Body of pancreas (tissue), 4 donors: ENCODE measurements at places on chromosomes 3 and 15. TPM values are rescaled to one million over a fixed set of nuclear protein-coding genes. Genes with fewer than 3 reads are reported as not detected.

Gene RETNLB
- not detected for total RNA-seq

Gene BCHE
- total RNA-seq, result 0.52 TPM

DNA sequence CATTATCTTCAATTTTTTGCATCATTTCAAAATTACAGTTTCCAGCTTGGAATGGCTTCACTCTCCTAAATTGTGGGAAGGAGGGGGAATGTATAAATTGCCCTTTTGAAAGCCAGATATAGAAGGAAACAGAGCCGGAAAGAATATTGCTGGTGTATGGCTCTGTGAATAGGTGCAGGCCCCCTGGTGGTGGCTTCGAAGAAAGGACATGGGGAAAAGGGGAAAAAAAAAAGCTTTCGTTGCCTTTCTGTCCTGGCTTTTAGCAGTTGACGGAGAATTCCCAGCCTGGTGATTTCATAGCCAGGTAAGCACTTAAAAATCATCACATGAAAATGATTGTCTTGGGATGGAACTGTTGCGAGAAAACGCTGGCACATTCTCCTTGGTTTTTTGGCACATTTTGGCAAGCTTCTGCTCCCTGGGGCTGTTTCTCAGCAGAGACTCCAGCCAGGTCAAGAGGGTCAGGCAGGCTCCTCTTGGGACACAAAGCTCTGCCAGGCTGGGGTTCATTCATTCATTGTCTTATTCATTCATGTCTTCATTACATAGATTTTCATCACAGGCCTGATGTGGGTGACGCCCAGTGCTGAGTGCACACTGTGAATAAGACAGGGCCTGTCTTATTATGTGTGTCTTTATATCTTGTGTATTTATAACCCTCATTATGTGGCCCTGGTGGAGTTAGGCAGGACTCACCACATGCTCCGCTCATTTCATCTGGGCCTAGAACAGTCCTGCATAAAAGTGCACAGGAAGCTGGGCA is 300.0 kb upstream of the TPM1 start:
- no peaks in the 10 kb centered on the region for H3K4me1 ChIP-seq
- H3K27ac ChIP-seq, result no peak overlapping the region
- no peaks in the 10 kb centered on the region for H3K36me3 ChIP-seq
- no peaks in the 10 kb centered on the region for H3K27me3 ChIP-seq
- DNase-seq, result peak; percentile 63

DNA sequence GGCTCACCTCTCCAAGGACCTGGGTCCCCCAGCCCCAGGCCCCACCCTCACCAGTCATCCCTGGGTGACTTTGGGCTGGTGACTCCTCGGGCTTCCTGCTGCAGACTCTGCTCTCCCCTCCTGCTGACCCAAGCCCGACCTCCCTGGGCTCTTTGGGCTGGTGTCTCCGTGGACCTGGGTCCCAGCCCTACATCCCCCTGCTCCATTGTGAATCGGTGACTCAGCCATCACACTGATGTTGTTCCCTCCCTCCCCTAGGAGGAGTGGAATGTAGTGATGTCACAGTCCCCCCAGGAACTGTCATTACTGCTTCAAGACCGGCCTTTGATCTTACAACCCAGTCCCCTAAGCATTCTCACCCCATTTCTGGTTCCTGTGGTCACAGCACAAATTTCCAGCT is 83.7 kb downstream of the ADAMTS7 start:
- no peak for DNase-seq
- H3K27me3 ChIP-seq, result no peaks in the 10 kb centered on the region
- H3K27ac ChIP-seq, result no peak overlapping the region
- H3K4me1 ChIP-seq, result no peaks in the 10 kb centered on the region

DNA sequence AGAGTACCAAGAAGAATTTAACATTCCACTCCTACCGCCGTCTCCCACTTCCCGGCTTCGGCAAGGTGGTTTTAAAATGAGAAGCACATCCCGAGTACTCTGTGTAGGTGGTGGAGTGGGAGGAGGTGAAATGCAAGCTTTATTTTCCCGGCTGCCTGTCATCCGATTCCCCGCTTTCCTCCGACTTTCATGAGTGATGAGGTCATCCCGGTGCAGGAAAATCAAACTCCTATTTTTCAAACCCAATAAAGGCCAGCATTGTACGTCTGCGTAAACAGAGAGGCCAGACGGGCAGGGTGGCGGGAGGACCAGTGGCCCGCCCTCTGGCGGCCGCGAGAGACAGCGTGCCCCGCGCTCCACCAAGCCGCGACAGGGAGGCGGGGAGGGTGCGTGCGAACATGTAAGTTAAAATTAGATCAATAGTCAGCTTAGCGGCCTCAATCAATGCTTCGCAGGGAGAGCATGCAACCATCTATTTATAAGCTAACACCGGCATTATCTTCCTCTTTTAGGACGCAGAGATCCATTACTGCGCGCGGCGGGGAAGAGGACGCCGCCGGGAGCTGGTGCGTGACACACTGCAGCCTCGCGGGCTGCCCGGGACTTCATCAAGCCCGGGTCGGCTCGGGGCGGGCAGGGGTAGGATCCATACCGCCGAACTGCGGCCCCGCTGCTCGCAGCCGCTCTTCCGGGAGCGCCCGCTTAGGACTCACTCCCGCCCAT is 163.3 kb downstream of the CD47 start:
- H3K27ac ChIP-seq, result peak overlapping the region; percentile 5
- H3K4me1 ChIP-seq, result peaks cover 15% of the 10 kb centered on the region
- no peaks in the 10 kb centered on the region for H3K27me3 ChIP-seq
- no peaks in the 10 kb centered on the region for H3K36me3 ChIP-seq
- peak; percentile 74 for DNase-seq
